AG08395 (cell line): ENCODE measurements at places on chromosomes 3 and 15.

- DNase-seq: no peak
Measured at GRCh38 chr15:74136814-74137536, 6.6 kb downstream of the ISLR2 start.

DNA sequence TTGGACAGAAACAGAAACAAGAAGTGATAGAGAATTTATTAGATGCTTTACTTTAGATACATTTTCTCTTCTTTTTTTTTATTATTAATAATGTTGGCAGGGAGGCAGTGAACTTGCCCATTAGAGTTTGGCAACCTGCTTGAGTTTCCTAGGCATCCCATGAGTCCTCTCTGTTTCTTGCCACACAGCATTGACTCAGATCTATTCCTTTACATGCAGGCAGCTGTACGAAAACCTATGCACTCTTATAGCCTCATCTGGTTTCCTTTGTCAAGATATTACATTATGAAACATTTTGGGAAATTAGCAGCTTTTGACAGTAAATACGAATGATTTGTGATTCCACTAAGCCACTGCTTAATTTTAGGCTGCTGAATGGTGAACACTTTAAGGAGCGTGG is 23.3 kb downstream of the IL1RAP start:
- no peak for DNase-seq

DNA sequence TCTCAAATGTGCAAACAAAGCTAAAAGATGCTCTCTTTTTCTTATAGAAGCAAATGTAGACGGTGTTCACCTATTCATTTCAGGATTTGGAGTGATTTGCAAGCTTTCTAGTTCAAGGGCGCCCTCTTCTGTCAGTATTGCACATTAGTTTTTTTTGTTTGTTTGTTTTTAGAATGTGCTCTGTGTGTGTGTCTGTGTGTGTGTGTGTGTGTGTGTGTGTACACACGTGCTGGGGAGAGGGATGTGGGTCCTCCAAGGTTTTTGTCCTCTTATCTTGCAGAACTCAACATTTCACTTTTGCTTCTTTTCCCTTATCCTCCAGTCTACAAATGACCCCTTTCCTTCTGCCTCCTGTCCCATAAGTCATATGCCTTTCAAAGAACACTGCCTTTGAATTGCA is 23.5 kb downstream of the DNAH1 start:
- DNase-seq: peak; percentile 65

GRCh38 chr3:30663533-30664241 is 57.3 kb downstream of the TGFBR2 start:
- no peak for DNase-seq

DNA sequence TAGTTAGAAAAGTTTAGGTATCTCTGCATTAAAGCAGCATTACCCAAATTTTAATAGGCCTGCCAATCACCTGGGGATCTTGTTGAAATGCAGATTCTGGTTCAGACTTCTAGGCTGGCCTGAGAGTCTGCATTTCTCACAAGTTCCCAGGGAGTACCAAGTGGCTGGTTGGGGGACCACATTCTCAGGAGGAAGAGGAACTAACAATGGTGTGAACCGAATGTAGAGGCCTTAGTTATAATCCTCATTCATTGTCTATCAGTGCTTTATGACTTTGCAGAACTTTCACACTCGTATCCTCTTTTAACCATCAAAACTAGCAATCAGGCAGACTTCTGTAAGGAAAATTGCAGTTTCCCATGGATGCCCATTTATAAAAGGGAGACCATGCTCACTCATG is 38.2 kb upstream of the UBE2E1 start:
- DNase-seq: no peak

DNA sequence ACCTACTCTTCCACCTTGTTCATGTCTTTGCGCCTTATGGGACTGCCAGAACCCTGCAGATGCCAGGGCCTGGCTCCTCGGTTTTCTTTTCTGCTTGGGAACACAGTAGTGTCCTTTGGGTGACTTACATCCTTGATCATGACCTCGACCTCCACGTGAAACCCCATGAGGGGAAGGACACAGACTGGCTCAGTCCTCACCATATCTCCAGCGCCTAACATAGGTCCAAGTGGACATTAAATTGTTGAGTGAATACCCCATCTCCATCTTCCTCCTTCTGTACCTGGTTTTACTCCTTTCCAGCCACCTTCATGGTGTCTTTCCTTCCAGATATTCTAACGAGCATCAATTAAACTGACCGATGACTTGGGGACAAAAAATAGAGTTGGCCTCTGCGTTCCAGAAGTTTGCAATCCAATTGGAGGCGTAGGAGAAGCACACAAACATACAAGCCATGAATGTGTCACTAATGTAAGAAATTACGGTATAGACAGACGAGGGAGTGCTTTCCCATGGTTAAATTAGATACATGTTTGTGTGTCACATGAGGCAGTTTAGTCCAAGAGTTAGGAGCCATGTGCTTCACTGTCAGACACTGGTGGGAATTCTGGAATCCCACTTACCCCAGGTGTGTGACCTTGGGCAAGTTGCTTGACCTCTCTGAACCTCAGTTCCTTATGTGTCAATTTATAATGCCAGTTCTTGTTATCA is 907 bp upstream of the HERC1 start:
- DNase-seq: no peak

- DNase-seq: no peak
Measured at GRCh38 chr3:43175541-43175940, 69.7 kb upstream of the POMGNT2 start.

- no peak for DNase-seq
Measured at GRCh38 chr3:158405507-158405906, 165.5 kb upstream of the MLF1 start.

GRCh38 chr3:133452641-133453319 is 52.9 kb downstream of the BFSP2 start:
- DNase-seq: no peak

- DNase-seq: no peak
Measured at GRCh38 chr3:183230826-183231225, 22.2 kb upstream of the B3GNT5 start.

DNA sequence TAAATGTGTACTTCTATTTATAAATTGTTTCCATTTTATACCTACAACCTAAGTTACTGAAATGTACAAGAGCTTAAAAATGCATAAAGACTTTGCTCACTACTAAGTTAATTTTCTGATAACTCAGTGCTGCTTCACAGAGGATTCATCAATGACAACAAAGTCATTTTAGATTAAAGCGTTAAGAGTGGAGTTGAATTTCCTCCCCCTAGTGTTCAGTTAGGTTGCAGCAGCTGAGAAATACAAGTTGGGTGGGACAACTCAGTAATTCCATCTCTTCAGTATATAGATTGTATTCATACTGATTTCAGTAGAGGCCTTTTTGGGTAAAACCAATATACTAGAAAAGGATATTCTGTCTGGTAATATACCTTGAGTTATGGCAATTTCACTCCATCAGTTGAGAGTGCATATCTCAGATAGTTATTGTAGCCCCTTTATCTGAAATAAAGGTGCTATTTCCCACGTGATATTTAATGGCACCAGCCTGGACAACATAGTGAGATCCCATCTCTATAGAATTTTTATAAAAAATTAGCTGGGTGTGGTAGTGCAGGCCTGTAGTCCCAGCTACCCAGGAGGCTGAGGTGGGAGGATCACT is 6.9 kb upstream of the RPL35A start:
- peak; percentile 52 for DNase-seq

GRCh38 chr3:61612211-61613194 is 51.1 kb downstream of the PTPRG start:
- no peak for DNase-seq

DNA sequence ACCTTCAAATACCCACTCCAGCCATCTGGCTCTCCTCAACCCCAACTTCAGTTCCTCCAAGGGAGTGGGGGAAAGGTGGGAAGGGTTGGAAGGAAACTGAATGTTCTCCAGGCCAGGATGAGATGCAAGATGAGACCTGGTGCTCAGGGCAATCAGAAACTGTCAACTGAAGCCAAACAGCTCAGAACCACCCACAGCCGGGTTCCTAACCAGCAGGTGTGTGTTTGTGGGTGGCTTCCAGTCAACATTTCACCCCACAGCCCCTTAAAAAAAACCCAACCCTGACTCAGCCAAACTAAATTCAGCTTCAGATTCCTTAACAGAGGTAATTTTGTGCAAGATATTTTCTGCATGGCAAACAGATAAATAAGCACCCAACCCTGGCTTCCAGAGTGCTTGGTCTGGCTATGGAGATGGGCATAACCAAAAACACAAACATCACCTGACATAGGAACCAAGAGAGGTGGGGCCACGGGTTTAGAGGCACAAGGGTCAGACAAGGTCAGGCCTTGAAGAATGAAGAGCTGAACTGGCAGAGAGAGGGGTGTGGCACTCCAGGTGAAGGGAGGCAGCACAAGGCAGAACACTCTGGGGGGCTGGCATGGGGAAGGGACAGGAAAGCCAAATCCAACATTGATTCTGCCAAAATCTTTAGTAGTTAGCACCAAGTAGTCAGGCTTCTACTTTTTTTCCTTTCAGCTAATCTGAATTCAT is 34.7 kb downstream of the ZNF445 start:
- no peak for DNase-seq

GRCh38 chr3:77414881-77415280 is 375.0 kb downstream of the ROBO2 start:
- DNase-seq: peak; percentile 8

DNA sequence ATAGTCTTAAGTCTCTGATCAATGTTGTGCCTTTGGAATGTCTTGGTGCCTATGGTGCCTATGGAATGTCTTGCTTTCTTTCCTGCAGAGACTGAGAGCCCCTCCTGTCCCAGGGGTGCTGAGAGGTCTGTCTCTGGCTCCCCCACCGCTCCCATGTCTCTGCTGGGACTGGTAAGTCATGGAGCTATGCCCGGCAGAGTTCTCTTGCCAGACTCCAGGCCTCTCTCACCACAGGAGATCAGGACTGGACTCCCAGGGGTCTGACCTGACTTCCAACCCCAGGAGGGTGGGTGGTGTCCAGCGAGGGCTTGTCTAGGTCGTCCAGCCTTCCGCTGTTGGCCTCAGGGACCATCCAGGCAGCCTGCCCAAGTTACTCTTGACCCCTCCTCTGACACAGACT is 14.0 kb upstream of the CYP11A1 start:
- no peak for DNase-seq

DNA sequence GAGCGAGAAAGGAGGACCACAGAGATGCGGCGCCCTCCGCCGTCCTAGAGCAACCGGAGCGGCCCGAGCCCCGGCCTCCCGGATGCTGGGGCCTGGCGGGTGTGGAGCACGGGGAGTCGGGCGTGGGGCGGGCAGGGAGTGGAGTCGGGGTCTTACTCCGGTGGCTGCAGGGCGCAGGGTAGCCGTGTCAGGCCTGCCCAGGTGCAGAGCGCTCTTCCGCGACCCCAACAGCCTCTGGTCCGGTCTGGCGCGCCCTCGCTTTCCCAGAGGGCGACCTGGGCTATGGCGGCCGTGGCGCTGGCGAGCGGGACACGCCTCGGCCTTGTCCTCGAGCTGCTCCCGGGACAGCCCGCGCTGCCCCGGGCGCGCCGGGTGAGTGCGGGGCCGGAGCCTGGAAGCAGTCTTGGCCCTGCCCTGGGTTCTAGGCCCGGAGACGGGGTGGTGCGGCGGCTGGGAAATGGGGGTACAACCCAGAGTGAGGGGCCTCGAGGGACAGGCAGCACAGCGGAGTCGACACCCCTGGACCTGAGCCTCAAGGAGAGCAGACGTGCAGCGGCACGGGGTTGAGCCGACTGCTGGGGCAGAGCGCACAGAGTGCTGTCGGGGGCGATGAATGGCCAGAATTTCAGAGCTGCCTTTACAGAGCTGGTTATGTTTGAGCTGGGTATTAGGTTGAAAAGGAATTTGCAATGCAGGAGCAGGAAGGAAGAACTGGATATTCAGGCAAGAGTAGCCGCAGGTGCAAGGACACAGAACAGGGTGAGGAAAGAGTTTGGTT is at the start of gene ZNF662:
ZNF662 (plus strand) TSS at position 73 of the 778 bp plus-strand sequence. CDS start 1,973 bp downstream, outside the sequence.
- peak; percentile 58 for DNase-seq

- peak; percentile 20 for DNase-seq
Measured at GRCh38 chr15:59335207-59335786, 37.4 kb downstream of the MYO1E start.

GRCh38 chr3:24352893-24353553 is 141.6 kb downstream of the THRB start:
- no peak for DNase-seq

DNA sequence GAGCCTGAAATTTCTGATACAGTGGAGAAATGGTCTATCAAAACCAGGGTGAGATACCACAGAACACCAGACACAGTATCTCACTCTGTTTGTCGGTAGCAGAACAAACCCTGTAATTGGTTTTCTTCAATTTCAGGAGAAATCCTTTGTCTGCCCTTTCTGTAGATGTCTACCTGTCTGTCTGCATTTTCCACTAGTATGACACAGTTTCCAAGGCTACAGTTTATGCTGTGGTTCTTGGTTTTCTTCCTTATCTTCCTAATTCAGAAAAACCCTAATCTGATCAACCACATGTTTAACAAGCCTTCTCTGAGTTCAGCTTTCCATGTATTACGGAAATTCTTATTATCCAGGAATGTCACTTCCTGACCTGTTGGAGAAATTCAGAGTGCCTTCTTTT is 70.8 kb downstream of the SCN11A start:
- DNase-seq: no peak

- DNase-seq: no peak
Measured at GRCh38 chr3:191244242-191244867, 45.3 kb downstream of the OSTN start.

- DNase-seq: no peak
Measured at GRCh38 chr3:124814620-124815421, 72.3 kb downstream of the ITGB5 start.

DNA sequence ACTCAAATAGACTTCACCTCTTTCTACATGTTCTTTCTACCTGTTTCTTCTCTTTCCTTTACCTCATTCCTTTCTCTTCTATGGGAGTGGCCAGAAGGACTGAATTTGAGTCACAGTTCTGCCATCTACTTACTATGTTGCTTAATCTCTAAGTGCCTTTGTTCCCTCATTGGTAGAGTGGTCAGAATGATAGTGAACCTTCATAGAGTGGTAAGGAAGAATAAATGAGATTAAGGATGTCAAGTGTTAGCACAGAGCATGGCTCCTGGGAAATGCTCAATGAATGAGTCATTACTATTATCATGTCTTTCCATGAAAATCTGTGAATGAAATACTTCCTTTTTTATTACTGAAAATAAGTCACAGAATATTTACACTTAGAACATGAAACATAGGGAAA is 17.5 kb downstream of the TMEM207 start:
- DNase-seq: no peak
